Muscle of back (tissue), 13 donors: ENCODE measurements at places on chromosomes 6 and 20. TPM values are rescaled to one million over a fixed set of nuclear protein-coding genes. Genes with fewer than 3 reads are reported as not detected.

DNA sequence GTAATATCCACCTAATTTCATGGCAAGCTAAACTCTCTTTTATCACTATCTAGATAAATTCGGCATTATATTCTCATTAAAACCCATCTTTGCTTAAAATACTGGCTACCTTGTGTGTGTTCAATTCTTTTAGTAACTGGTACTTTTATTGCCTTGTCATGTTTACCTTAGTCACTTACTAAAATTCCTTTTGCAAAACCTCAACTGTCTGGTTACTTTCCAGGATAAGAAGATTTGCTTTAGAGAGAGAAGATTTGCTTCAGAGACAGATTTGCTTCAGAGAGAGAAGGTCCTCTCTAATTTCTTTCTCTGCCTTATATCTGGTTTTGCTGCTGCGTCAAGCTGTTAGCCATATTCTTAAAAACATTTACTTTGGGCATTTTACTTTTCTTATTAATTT lies 151.5 kb upstream of the MLIP start:
- no peak for DNase-seq

DNA sequence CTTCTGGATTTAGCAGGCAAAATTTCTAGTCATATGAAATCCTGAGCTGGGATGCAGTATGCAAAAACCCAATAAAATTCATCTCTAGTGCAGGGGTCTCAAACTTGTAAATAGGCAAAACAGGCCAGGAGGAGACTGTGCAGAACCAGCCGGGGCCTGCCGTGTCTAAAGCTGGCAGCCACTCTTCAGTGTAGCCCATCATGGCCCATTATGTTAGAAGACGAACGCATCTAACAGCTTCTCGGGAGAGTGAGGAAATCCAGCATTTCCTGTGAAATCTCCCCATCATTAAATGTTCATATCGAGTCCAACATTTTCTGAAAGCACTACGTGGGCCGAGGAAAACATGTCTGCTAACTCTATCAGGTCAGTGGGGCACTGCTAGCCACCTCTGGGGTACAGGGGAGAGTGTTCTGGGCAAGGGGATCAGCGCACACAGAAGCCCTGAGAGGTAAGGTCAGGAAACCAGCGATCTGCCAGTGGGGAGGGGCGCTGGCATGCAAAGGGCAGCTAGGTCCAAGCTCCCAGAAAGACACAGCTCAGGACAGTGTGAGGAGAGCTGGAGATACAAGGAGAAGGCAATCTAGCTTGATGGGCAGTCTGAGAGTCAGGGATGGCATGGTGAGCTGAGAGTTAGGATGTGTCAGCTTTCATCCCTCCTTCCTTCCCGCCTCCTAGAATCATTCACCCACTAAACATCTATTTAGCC lies 144.2 kb downstream of the PREX1 start:
- no peak for DNase-seq

GRCh38 chr6:129609635-129610034 lies 100.3 kb downstream of the ARHGAP18 start:
- peak; percentile 71 for DNase-seq

- DNase-seq: no peak
Measured at GRCh38 chr20:53427951-53428350, 165.7 kb downstream of the ZNF217 start.

GRCh38 chr6:53498649-53499048 lies 46.3 kb downstream of the GCLC start:
- DNase-seq: no peak

- DNase-seq: no peak
Measured at GRCh38 chr6:99145738-99146137, 198.0 kb upstream of the FBXL4 start.

DNA sequence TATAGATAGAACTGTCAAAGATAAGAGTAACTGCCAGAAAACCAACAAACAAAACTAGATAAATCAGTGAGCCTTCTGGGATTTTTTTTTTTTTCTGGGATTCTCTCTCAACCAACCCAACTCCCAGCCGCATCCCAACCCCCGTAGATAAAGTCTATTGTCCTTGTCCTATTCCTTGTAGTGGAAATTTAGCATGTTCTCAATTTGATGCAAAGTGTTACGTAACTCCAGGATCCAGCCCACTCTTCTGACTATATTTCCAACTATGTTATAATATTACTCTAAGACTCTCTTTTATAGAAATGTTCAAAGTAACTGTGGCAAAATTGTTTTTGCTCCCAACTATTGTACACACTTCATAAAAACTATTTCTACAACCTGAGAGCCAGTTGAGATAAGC lies 15.4 kb upstream of the CDYL start:
- no peak for DNase-seq

Gene ADGB
- polyA plus RNA-seq: not detected

Gene DAAM2
- 33.0 TPM for polyA plus RNA-seq

Gene SYTL3
- 11.8 TPM for polyA plus RNA-seq

Gene TSHZ2
- 14.1 TPM for polyA plus RNA-seq
